ENCODE measurements at places on chromosomes 13 and 19.

- DNase-seq = no peak
These were observed 28.6 kb downstream of the RFXAP start for GRCh38 chr13:36847606-36848005.

DNA sequence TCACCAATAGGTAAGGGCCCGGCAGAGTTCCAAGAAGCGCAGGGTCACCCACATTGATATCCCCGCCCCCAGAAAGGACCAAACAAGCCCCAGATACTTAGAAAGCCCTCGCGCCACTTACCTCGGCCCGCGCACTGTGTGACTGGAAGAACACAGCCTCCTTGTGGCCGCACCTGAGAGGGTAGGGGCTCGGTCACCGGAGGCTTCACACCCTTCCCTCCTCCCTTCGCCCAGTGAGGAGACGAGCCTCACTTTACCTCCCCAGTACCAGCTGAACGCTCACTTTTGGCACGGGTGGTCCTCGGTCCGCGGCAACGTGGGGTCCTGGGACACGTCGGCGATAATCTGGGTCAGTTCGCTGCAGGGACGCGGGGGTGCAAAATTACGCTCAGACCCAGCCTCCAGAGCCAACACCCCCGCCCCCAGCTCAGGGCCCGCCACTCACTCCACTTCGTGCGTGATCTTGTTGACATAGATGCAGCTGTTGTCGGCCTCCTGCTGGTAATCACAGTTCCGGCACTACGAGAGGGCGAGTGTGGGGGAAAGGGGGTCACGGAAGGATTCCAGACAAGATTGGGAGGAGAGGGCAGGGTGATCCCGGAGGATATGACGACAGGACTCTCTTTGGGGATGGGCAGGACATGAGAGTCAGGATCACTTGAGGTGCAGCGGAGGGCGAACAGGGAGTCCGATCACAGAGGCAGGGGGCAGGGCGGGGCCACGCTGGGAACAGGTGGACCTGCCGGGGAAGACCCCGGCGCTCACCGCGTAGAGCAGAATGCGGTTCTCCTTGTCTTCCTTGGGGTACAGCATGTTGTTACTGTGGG, 568 bp downstream of the POLR2I start:
- peak; percentile 43 for DNase-seq

- no peak for DNase-seq
These were observed 71.3 kb downstream of the RAB20 start for GRCh38 chr13:110490009-110490770.

DNA sequence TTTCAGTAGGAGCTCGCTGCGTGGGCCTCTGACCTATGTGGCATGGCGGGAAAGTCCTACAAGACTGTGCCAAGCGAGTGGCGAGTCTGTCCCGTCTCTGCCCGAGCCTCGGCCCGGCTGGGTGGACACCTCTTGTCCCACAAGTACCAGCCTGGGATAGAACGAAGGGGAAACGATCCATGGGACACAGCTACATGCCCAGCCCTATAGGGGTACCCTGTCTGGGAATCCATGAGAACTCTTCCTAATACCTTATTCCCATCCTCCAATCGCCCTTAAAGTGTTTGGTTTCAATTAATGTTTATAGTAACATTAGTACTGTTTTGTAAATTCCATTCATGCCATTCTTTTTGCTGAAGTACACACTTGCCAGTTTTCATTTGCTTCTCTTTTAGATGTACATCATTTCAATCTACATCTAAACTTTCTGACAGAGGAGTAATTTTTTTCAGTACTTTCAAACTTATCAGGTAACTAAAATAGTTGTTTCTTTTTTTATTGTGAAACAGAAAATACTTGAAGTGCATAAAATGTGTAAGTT, 667 bp upstream of the ZNF790 start:
- no peak for DNase-seq

GRCh38 chr13:42645717-42646116, 71.8 kb downstream of the TNFSF11 start:
- no peak for DNase-seq

GRCh38 chr13:107900775-107901174, 314.6 kb downstream of the LIG4 start:
- no peak for DNase-seq

DNA sequence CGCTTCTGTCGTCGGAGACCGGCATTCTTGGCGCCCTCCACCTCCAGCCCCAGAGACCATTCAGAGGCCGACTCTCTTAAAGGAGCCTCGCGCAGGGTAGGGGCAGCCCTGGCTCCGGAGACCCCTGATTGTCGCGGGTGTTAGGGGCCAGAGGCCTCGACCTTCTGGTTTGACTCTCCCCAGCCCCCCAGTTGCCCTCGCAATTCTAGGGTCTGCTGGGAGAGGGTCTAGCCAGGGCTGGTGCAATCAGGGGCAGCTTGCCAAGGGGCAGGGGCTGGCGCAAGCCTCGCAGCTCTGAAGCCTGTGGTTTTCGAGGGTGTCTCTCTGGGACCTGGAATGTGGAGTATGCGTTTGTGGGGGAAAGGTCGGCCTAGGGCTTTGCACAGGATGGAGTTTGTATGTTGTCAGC, 1.6 kb upstream of the SLC7A10 start:
- DNase-seq = no peak

DNA sequence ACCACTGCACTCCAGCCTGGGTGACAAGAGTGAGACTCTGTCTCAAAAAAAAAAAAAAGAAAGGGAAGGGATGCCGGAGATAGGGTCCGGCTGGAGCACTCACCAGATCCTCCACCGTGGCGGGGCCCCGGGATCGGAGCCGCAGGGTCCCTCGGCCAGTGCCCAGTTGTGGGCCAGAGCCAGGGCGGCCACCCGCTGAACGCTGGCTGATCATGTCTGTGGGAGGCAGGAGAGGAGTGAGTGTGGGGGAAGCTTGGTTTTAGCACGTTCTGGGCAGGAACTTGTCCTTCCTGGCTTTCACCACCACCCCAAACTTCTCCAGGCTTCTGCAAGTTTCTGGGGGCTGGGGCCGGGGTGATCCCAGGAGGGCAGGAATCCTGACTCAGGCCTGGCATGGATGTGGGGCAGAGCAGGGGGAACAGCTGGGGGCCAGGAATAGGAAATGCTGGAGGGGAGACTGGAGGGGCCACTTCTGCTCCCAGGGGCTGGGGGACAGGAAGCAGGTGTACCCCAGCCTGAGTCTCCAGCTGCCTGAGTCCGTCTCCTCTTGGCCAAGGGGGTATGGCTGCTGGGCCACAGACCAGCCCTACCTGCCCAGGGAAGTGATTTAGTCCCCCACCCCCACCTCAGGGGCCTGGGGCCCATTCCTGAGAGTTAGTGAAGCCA, 4.3 kb upstream of the PTGER1 start:
- DNase-seq = no peak

GRCh38 chr19:4304538-4305256, at the start of gene FSD1:
FSD1 (plus strand) TSS chr19:4304598; CDS start chr19:4304747, 149 bp downstream.
- DNase-seq = peak; percentile 88
